ENCODE measurements at places on chromosomes 13 and 19. TPM values are rescaled to one million over a fixed set of nuclear protein-coding genes. Genes with fewer than 3 reads are reported as not detected.

Gene CRX
- total RNA-seq = not detected

Gene PLPPR3
- not detected for total RNA-seq

DNA sequence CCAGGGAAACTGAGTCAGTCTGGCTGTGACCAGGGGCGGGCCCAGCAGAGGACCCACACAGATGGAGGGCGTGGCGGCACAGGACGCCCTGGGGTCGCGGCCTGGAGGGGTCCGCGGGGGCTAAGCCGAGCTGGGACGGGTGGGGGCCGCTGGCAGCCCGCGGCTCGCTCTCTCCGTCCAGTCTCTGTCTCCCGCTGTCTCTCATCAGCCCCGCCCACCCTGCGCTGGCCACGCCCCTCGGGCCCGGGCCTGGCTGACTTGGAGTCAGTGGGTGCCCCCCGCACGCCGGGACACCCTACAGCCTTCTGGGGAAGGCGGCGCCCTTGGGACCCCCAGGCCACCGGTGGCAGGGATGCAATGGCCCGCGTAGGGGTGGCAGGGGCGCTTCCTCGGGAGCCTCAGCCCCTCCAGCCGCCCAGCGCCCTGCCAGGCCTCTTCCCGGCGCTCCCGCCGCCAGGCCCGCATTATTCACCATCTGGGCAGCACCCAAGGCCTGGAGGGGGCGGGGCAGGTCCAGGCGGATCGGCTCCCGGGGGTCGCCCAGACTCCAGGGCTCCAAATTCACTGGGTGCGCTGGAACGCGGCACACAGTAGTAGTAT lies at the start of gene TBXA2R:
TBXA2R (minus strand) TSS at position 186 of the 600 bp plus-strand sequence. CDS start 6,241 bp downstream, outside the sequence.
- peak; percentile 90 for DNase-seq

GRCh38 chr13:110890279-110891165 lies 24.3 kb downstream of the ANKRD10 start:
- no peak for DNase-seq

- no peak for DNase-seq
Observed at GRCh38 chr13:44969551-44970484, 19.5 kb downstream of the NUFIP1 start.

GRCh38 chr13:50055454-50055853 lies 40.2 kb downstream of the KCNRG start:
- no peak for DNase-seq

Gene LMTK3
- total RNA-seq = 0.70 TPM

Gene MEF2B
- 0.83 TPM for total RNA-seq

DNA sequence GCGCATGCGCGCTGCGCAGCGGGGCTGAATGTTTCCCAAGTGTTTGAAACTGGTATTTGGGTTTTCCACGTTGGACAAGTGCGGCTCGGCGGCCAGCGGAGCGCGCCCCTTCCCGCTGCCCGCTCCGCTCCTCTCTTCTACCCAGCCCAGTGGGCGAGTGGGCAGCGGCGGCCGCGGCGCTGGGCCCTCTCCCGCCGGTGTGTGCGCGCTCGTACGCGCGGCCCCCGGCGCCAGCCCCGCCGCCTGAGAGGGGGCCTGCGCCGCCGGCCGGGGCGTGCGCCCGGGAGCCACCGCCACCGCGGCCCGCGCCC lies at the start of gene ING1:
ING1 (plus strand) TSS at position 59 of the 311 bp plus-strand sequence. CDS start 450 bp downstream, outside the sequence.
- no peak for DNase-seq

Gene SIGLECL1
- total RNA-seq = not detected
